AG09309 (cell line): ENCODE measurements at places on chromosomes 3 and 15.

- no peak for DNase-seq
Measured at GRCh38 chr15:91150502-91151160, 50.6 kb downstream of the SV2B start.

- no peak for DNase-seq
Measured at GRCh38 chr3:179615458-179616173, 11.0 kb downstream of the NDUFB5 start.

DNA sequence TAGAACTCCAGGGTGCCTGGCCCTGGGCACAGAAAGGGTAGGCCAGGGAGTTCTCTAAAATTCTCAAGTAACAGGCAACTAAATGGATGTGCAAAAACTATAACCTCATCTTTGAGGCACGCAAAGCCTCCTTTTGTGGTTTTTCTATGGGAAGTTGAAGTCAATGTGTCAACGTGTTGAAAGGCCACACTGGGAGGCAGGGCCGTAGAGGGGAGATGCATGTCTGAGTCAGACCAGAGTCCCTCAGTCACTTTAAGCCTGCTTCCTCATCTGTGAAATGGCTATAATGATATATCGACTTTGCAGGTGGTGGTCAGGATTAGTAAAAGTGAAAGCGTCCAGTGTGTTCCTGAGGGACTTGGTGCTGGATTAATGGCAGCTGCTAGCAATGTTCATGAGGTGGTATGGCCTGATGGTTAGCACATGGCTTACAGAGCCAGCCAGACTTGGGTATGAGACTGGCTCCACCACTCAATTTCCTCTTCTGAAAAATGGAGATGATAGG is 17.0 kb downstream of the TGM5 start:
- peak; percentile 73 for DNase-seq

DNA sequence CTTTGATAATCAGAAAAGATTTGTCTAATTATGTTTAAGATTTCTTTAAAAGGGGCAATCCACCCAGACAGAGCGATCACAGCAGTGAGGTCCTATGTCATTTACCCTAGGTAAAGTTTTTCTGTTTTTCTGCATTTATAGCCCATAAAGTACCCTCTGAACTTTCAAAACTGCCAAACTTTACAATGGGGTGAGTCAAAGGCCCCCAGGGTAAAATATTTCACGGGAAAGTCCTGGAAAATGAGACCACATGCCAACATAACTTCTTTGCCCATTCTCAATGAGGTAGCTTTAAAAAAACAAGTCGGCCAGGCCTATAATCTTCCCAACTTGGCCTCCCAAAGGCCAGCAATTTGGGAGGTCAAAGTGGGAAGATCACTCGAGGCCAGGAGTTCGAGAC is 53.0 kb downstream of the SUCLG2 start:
- no peak for DNase-seq

DNA sequence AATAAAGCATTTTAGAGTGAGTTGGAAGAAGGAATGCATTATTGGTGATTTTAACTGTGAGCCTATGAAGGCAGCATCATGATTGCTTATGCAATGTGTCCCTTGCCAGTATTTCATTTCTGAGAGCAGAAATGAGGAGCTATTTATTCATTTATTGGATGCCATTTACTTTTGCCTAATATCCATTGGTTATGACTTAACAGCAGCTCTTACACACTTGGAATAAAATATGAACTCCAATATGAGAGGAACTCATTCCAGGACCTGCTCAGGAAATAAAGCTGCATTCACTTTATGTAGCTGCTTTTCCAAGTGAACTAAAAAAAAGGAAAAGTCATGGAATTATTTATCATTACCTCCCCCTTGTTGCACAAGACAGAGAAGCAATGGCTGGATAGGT is 280.1 kb downstream of the LRTM1 start:
- DNase-seq = no peak

DNA sequence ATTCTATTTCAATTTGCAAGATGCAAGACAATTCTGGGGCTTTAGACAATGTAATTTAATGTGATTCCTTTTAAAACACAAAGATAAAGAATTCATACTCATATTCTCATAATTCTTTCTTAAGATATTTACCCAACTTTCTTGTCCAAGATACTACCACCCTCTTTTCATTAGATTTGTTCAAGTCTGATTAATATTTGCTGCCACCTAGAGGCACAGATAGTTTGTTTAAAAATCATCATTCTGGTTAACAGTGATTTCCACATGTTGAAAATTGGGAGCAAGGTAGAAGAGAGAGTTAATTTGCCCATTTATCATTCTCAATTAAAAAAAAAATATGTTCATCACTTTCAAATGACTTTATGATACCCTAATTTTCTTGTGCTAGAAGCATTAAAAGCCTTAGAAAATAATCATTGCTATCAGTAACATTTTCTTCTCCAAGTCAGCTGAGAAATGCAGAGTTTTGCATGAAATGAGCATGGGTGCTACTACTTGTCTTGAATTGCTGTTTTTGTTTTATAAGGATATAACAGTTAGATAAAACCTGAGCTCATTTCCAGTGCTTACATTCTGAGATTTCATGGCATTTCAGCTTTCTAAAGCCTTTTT is 11.6 kb downstream of the TAMM41 start:
- no peak for DNase-seq

DNA sequence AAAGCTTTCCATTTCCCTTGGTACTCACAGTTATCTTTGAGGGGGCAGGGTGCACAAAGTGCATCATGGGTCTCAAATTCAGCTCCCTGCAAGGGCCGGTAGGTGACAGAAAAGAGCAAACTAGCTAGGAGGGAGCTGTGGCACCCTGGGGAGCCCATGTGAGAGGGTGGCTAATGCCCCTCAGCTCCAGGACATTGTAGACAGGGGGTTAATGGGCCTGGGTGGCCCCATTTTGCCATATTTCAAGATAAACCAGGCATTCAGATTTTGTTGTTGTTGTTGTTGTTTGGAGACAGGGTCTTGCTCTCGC is 3.7 kb upstream of the SLC6A6 start:
- no peak for DNase-seq

DNA sequence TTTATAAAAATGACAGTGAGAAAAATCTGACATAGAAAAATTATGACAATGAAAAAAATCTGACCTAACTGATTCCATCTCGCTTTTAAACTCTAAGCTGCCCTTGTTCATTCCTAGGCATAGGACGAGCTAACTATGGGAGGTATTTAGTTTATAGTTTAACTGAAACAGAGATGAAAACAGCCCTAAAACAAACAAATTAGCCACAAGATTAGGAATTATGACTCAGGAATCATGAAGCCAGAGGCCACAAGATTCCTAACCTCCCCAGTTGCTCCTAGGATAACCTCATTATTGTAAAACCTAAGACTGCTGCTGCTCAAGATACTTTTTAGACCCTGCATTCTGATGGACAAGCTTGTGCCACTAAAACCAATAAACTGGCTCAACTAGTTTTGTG is 122.7 kb upstream of the MNS1 start:
- no peak for DNase-seq
